Stimulated activated CD4-positive, alpha-beta T cell treated with anti-CD3 and anti-CD28 coated beads, Interleukin-1b, Interleukin-23, amount 100 ng/mL, for 48 hours (primary cell): ENCODE measurements at places on chromosomes 13 and 19.

DNA sequence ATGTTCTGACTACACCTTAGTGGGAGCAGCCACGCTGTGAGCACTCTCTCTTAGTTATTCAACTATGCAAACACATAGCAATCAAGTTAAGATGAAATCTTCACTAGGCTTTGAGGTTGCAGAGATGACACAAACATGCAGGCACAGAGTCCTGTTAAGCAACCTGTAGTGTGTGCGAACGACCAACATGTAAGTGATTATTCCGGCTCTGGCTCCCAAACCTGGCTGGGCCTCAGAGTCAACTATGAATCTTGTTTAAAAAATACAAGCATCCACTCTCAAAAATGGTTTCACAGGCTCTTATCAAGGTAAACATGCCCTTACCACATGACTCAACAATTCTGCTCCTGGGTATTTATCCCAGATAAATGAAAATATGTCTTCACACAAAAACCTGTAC, 91.4 kb downstream of the IRS2 start:
- DNase-seq: no peak

DNA sequence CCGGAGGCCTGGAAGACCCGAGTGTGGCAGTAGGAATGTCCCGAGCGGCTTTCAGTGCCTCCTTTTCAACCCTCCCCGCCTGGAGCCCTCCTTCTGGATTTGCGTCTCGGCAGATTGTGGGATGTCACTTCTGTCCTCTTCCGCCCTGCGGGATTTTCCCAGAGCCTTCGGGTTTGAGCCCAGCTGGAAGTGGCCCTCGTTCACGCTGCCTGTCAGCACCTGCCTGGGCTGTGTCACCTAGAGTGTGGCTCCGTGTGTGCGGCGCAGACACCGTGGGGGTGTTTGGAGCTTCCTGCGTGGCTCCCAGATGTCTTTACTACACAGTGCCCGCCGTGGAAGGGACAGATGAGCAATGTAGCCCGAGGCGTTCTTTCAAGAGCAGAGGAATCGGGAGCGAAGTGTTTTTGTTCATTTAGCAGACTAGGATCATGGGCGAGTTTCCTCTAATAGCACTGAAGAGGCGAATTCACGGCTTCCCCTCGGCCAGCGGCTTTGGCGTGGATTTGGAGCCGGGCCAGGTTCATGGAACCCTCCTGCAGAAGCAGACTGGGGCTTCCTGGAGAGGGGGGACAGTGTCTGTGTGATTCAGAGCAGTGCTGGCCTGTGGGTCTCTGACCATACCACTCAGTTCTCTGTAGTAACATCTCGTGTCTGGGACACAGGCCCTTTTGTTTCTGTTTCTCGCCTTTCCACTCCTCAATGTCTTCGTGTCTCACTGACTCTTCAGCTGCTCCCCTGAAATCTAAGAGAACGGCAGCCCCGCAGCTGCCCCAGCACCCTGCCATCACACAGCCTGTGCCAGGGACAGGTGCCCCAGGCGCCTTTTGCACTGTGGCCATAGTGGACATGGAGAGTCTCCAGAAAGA, 68.0 kb downstream of the KDM4B start:
- no peak for DNase-seq

GRCh38 chr19:33437821-33438671, 64.5 kb downstream of the CEBPG start:
- no peak for DNase-seq

DNA sequence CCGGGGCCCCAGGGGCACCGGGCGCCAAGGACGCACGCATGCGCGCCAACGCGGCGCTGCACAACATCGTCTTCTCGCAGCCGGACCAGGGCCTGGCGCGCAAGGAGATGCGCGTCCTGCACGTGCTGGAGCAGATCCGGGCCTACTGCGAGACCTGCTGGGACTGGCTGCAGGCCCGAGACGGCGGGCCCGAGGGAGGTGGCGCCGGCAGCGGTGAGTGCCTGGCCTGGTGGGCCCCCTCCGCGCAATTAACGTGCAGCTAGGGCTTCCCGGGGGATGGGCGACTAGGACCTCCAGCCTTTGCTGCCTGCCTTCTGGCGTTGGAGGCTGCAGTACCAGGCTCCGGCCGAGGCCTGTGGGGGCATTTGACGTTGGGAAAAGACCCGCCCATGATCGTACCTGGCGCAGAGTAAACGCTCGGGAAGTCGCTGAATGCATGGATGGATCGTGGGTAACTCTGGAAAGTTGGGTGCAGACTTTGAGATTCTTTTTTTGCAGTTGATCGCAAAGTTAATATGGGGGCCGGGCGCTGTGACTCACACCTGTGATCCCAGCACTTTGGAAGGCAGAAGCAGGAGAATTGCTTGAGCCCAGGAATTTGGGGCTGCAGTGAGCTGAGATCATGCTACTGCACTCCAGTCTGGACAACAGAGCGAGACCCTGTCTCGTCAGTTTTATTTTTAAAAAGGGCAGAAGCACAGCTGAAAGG, 7.3 kb downstream of the APC2 start:
- DNase-seq: no peak

GRCh38 chr13:64083396-64083795, 2667.7 kb upstream of the PCDH20 start:
- no peak for DNase-seq

GRCh38 chr13:93216122-93216521, 10.5 kb upstream of the GPC6 start:
- DNase-seq: no peak

GRCh38 chr13:67769063-67769986, 539.2 kb upstream of the PCDH9 start:
- no peak for DNase-seq

DNA sequence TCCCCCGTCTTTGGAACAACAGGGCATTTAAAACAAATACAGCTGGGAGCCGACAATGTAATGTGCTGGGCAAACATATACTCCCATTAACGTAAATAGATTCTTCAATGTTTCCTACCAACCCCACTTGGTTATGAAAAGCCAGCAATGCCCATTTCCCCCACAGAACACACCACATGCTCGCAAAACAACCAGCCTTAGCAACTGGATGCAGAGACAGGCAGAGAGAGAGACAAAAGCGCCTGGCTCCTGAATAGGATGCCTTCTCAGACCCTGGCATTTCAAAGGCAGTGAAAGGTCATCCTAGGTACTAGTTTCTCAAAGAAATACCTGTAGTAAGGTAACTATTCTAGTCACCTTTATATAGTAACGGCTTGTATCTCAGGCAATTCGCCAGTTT, 462.9 kb downstream of the ITGBL1 start:
- no peak for DNase-seq

DNA sequence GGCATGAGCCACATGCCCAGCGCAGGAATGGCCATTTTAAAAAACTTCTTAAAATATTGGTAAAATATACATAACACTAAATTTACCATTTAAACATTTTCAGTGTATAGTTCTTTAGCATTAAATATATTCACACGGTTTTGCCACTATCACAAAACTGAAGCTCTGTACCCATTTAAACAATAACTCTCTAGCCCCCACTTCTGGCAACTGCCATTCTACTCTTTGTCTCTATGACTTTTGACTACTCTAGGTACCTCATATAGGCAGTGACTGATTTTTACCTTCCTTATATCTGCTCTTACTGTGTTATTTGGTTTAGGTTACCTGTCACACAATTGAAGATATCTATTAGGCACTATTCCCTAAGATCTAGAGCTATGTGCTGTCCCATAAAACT, 2.3 kb upstream of the KBTBD7 start:
- DNase-seq: no peak

- DNase-seq: no peak
Measured at GRCh38 chr19:56147307-56147706, 6.2 kb downstream of the ZNF444 start.

GRCh38 chr19:5452594-5453565, 2.3 kb upstream of the ZNRF4 start:
- DNase-seq: no peak

DNA sequence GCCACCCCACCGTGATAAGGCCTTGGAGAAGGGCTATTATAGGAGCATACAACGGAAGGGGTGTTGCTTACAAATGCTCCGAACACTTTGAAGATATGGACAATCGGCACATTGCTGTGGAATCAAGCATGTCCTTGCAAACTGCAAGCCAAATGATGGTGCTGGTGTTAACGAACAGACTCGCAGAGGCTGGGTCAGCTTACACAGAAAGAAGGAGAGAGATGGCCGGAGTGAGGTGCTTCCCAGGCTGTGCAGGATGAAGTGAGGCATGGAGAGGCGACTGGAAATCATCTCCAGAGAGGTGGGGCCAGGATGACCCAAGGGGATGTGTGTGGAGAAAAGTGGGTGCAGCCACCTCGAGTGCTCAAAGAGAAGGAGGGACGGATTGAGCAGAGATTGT, 42.2 kb downstream of the HSPH1 start:
- no peak for DNase-seq

DNA sequence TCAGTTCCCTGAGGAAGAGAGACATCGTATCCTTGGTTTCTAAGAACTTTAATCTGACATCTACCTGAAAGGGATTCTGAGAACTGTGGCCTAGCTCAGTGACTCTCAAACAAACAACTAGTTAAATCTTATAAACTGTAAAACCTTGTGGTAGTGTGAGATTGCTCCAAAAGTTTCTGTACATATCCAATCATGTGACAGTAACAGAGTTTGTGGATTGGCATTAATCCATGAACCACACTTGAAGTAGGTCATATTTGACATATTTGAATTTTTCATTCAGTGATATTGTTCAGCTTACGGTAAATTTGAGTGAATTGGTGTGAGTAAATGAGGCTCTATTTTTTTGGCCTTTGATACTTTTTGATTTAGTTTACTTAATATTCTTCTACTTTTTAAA, 15.0 kb downstream of the TDRD3 start:
- DNase-seq: no peak

GRCh38 chr19:56476651-56477428, at the start of gene ZNF667:
Gene ZNF667 (minus strand): TSS chr19:56477345. CDS start chr19:56462370, 14,975 bp downstream.
- DNase-seq: peak; percentile 41

DNA sequence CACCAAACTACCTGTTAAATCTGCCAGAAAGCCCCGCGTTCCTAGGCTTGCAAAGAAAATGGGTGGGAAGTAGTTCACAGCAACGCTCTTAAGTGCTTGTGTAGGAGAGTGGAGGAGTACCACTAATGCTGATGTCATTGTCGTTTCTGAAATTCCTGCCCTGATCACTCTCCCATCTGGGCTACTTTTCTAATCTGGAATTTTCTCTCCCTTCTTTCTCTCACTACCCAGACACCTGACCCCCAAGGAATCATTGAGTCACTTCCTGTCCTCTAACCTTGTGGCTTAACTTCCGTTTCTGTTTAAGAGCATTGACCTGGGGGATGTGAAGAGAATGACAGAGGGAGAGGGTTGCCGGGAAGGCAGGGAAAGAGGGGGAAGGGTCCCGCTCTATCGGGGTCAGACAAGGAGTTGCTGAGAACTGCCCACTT, 98.7 kb downstream of the STARD13 start:
- no peak for DNase-seq

GRCh38 chr13:106597186-106597585, 29.2 kb upstream of the ARGLU1 start:
- DNase-seq: no peak

DNA sequence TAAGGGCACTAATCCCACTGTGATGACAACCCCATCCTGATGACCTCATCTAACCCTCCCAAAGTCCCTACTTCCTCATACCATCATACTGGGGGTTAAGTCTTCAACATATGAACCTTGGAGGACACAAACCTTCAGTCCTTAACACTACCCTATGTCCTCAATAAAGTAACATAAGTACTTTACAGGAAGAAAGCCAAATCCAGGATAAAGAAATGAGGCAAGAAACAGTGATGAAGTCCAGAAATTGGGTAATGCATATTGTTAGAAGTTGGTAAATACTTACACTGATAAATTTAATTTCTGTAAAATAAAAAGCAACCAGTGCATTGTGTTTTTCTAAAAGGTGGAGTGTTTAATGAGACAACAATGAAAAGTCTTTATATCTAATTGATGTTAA, 284.8 kb upstream of the SOX21 start:
- no peak for DNase-seq

DNA sequence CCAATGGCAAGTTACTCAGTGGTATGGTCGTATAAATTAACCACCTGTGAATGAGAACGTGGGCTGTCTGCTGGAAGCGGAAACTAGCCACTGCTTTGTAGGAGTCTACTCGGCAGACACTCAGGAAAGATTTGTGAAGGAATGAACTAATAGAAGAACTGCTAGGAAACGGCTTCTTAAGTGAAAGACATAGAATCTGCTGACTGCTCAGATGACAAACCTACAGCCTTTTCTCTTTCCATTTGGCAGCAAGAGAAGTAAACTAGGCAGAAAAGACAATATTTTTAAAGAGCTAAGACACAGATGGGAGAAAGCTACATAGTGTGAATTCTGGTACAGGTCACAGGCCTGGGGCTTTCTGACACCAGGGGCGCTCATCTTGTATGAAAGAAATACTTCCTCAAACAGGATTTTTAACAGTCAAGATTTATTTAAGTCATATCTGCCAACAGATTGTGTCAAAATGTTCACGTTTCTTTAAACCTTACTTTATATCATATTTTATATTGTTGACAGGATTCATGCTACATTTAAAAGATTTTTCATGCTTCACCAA, 78.4 kb downstream of the MIPEP start:
- no peak for DNase-seq

DNA sequence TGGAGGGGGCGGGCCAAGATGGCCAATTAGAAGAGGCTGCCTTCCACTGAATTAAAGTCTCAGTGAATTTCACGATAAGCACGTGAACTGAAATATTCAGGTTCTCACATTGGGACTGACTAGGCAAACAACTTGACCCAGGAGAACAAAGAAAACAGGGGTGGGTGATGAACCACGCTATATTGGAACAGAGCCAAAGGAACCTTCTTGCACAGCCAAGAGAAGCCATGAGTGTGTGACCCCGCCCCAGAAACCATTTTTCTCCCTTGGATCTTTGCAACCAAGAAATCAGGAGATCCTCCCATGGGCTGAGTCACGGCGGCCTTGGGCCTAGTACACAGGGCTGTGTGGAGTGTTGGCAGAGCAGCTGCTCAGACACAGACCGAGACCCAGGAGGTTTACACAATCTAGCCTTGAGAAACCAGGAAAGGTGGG, 36.8 kb downstream of the ERICH4 start:
- DNase-seq: no peak
